CD8-positive, alpha-beta T cell (primary cell): ENCODE measurements at places on chromosomes 13 and 19.

- no peak for DNase-seq
Measured at GRCh38 chr19:12865746-12866415, 15.4 kb downstream of the DNASE2 start.

DNA sequence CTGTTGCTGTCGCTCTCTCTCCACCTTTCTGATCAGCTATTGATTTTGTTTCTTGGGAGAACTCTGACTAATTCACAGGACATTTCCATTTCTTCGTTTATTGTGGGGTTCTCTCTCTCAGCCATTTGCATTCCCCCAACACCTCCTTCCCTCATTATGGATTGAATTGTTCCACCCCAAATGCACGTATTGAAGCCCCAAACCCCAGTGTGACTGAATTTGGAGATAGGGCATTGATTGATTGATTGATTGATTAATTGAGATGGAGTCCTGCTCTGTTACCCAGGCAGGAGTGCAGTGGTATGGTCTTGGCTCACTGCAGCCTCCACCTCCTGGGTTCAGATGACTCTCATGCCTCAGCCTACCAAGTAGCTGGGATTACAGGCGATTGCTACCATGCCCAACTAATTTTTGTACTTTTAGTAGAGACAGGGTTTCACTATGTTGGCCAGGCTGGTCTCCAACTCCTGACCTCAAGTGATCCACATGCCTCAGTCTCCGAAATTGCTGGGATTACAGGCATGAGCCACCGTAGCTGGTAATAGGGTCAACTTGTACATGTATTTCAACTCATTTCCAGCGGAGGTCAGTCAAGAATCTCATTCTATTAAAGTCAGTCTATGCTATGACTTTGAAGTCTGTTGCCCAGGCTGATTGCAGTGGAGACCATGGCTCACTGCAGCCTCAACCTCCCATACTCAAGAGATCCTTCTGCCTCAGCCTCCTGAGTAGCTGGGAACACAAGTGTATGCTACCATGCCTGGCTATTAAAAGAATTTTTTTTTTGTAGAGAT lies 13.6 kb downstream of the NFILZ start:
- no peak for DNase-seq

GRCh38 chr13:106145997-106146864 lies 389.2 kb downstream of the EFNB2 start:
- DNase-seq = no peak

GRCh38 chr13:113155201-113155600 lies 3.2 kb upstream of the PROZ start:
- no peak for DNase-seq
